ENCODE measurements at places on chromosomes 16 and 17.

DNA sequence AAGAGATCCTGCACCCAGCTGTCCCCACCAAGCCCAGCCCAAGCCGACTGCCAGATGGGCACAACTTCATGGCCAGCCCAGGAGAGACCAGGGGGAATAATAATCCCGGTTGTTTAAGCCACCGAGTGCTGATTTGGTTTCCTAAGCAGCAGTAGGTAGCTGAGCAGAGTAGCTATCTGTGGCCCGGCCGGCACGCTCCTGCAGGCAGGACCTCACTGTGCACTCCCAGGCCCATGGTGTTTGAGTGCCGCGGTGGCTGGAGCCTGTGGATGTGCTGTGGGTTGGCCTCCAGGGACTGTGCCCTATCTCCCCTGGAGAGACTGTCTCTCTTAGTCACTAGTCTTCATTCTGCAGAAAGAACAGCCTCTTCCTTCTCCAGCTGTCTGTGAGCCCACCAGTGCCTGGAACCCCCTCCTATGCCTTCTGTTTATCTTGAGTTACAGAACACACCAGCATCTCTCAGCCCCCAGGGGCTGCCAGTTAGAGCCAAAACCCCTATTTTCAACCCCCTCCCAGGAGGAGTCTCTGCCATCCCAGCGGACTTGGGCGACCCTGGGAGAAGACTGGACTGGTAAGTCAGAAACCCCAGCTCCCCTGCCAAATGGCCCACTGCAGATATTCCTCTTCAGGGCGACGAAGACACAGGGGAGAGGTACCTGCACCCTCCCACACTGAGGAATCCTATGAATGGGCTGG lies 152.0 kb downstream of the SDK2 start:
- no peak for DNase-seq

- DNase-seq: peak; percentile 12
Observed at GRCh38 chr17:54992797-54993639, 24.5 kb downstream of the STXBP4 start.

DNA sequence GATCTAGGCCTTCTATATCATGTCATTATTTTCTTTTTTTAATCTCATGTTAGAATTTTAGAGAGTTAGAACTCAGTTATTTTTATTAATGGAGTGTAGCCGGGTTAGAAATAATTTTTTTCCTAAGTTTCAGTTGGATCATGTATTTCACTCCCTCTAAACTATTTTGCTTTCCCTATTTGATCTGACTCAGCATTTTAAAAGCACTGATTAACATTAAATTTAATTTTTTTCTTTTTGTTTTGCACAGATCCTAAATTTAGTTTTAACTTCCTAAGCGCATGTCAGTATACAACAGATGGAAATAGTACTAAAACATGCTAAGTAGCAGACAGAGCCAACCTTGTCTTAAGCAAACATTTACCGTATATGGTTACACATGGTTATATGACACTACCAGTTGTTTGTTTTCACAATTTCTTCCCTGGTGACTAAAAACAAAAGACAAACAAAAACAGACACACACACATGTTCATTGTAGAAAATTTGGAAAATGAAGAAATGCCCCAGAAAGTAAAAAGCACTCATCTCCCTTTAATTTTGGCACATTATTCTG lies 33.6 kb upstream of the RAB11FIP4 start:
- no peak for DNase-seq

DNA sequence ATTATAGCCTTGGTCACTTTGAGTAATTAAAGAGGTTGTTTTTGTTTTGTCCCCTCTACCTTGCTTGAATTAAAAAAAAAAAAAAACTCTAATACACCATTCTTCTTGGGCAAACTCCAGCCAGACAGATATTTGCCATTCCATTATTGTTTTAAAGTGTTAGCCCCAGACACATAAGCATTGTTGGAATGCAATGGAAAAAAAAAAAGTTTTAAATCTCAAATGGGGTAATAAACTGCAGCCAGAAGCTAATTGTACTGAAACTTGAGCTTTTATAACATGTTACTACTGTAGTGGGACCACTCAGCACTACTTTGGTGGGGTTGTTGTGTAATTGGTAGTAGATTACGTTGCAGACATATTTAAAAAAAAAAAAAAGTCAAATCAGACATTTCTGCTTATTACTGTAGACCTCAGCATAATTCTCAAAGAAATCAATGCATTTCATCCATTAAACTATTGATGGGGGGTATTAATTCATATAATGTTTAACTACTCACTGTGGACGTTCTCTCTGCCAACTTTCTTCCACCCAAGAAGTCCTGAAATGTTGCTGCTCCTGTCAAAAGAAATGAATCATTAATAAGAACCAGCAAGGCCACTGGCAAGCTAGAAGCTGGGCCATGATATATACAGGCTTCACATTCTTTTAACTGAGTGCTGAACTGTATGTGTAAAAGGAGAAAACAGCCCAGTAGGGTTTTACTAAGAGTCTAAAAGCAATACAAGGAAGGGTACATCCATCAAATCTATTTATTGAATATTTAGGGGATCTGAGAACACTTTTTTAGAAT lies 626.6 kb upstream of the SOX9 start:
- DNase-seq: no peak

GRCh38 chr16:88807626-88808453 lies 3.9 kb downstream of the APRT start:
- no peak for DNase-seq

GRCh38 chr16:51949282-51949681 lies 597.7 kb downstream of the TOX3 start:
- no peak for DNase-seq

Measured in H54 (cell line).